Spinal cord (tissue), 10 donors: ENCODE measurements at places on chromosomes 2 and 18.
A peak's percentile ranks its signal among the peaks of the same experiment; 100 is the strongest.

DNA sequence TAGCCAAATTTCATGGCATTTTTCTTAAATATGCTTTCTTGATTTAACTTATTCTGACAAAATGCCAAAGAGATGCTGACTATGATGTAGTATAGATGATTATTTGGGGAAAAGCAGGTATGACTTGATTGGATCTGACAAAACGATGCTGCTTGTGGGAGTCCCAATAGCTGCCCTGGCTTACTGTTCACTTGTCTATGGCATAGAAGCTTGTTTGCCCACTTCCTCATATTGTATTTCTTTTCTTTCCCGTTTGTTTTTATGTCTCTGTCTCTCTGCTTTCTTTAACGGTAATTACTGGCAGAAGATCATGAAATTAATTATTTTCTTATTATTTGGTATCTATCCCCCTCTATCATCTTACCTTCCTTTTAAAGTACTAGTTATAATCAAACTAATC lies 43.0 kb downstream of the EPC2 start:
- H3K36me3 ChIP-seq, result no peaks in the 10 kb centered on the region
- no peaks in the 10 kb centered on the region for H3K27me3 ChIP-seq
- no peak overlapping the region for H3K27ac ChIP-seq
- DNase-seq, result no peak

- no peaks in the 10 kb centered on the region for H3K27me3 ChIP-seq
- H3K27ac ChIP-seq, result peak overlapping the region; percentile 74
- DNase-seq, result no peak
- H3K36me3 ChIP-seq, result no peaks in the 10 kb centered on the region
- H3K4me1 ChIP-seq, result peaks cover 70% of the 10 kb centered on the region
- H3K4me3 ChIP-seq, result no peak overlapping the region
These were observed 153.0 kb downstream of the ZFP36L2 start for GRCh38 chr2:43073401-43073825.

- no peaks in the 10 kb centered on the region for H3K4me1 ChIP-seq
- H3K27me3 ChIP-seq, result no peaks in the 10 kb centered on the region
- H3K4me3 ChIP-seq, result peak overlapping the region; percentile 83
- DNase-seq, result no peak
- peak overlapping the region; percentile 91 for H3K27ac ChIP-seq
These were observed 4.3 kb downstream of the SOX11 start for GRCh38 chr2:5696404-5696944.

GRCh38 chr2:23594460-23594825 lies 209.5 kb downstream of the KLHL29 start:
- H3K36me3 ChIP-seq, result no peaks in the 10 kb centered on the region
- peaks cover 2% of the 10 kb centered on the region for H3K27me3 ChIP-seq
- peaks cover 78% of the 10 kb centered on the region for H3K4me1 ChIP-seq

- H3K4me3 ChIP-seq, result no peak overlapping the region
- DNase-seq, result no peak
- no peaks in the 10 kb centered on the region for H3K36me3 ChIP-seq
- H3K4me1 ChIP-seq, result peaks cover 11% of the 10 kb centered on the region
These were observed 3.4 kb downstream of the WDFY1 start for GRCh38 chr2:223941579-223942277.

- no peak for DNase-seq
- H3K4me3 ChIP-seq, result no peak overlapping the region
- no peaks in the 10 kb centered on the region for H3K36me3 ChIP-seq
- H3K27me3 ChIP-seq, result no peaks in the 10 kb centered on the region
- H3K27ac ChIP-seq, result no peak overlapping the region
These were observed 1265.0 kb downstream of the LRP1B start for GRCh38 chr2:140865837-140866236.

DNA sequence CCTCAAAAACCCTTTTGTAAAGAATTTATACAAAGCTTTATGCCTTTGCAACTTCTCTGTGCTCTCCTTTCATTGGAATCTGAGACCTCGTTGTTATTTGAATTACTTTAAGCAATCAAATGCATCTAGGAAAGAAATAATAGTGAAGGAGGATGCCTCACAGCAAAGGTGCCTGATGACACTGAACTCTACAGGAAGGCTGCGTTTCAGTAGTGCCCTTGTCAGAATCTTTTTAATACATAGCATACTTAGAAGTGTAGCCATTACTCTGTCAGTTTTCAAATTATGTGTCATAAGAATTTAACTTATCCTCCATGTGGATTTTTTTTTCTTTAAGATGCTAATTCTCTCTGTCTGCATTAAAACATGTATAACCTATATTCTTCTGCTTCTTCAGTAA lies 9.6 kb upstream of the LYPD6B start:
- H3K27ac ChIP-seq, result no peak overlapping the region
- no peaks in the 10 kb centered on the region for H3K4me1 ChIP-seq
- H3K27me3 ChIP-seq, result no peaks in the 10 kb centered on the region
- no peaks in the 10 kb centered on the region for H3K36me3 ChIP-seq
- no peak for DNase-seq

GRCh38 chr2:164920430-164920829 lies 34.9 kb downstream of the SLC38A11 start:
- no peaks in the 10 kb centered on the region for H3K4me1 ChIP-seq
- no peaks in the 10 kb centered on the region for H3K27me3 ChIP-seq
- no peak for DNase-seq
- H3K36me3 ChIP-seq, result no peaks in the 10 kb centered on the region
- H3K27ac ChIP-seq, result no peak overlapping the region

GRCh38 chr2:2717406-2717805 lies 386.3 kb upstream of the MYT1L start:
- no peaks in the 10 kb centered on the region for H3K36me3 ChIP-seq
- H3K27ac ChIP-seq, result no peak overlapping the region
- DNase-seq, result no peak

DNA sequence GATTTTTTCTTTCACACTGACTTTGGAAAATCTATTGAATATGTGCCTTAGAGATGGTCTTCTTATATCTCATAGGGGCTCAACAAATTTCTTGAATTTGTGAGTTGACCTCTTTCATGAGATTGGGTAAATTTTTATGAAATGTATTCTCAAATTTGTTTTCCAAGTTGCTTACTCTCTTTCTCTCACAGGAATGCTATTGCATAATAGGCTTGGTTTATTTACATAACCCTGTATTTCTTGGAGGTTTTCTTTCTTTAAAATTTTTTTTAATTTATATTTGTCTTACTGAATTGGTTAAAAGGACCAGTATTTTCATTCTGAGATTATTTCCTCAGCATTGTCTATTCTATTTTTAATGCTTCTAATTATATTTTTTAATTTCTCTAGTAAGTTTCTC lies 917.1 kb downstream of the DPP10 start:
- H3K4me1 ChIP-seq, result no peaks in the 10 kb centered on the region
- no peaks in the 10 kb centered on the region for H3K27me3 ChIP-seq
- DNase-seq, result no peak
- H3K27ac ChIP-seq, result no peak overlapping the region

DNA sequence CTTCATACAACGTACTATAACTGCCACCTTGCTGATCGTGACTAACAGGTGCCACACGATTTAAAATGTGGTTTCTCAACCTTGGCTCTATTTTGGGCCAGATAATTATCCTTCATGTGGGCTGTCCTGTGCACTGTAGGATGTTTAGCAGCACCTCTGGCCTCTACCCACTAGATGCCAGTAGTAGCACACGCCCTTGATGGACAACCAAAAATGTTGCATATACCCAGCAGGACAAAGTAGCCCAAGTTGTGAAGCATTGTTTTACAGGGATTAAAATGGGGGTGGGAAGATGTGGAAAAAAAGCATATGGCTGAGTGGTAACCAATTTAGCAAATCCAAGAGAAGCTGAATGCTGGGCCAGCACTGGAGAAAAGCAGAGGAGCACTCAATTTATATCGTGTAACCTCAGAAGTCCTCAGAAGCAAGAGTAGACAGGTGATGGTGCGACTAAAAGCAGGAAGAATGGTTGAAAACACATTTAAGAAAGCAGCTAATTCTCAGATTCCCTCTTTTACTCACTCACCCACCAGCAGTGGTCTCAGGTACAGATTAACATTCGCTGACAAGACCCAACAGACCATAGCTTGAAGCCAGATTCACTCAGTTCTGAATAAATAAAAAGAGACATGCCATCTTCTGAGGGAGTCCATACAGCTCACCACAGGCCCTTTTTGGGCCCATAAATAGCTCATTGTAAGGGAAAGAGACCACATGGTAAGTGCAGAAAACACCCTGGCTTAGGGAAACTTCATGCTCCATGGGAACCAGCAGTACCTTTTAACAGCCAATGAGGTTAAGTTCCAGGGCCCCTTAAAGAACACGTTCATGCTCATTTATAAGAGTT lies 50.6 kb downstream of the RAPH1 start:
- H3K36me3 ChIP-seq, result peaks cover 10% of the 10 kb centered on the region
- no peak overlapping the region for H3K27ac ChIP-seq
- H3K27me3 ChIP-seq, result no peaks in the 10 kb centered on the region
- H3K4me1 ChIP-seq, result no peaks in the 10 kb centered on the region
- no peak overlapping the region for H3K4me3 ChIP-seq

- no peaks in the 10 kb centered on the region for H3K4me1 ChIP-seq
- no peak overlapping the region for H3K27ac ChIP-seq
- no peaks in the 10 kb centered on the region for H3K27me3 ChIP-seq
- no peak for DNase-seq
- no peak overlapping the region for H3K4me3 ChIP-seq
These were observed 36.5 kb upstream of the TFCP2L1 start for GRCh38 chr2:121321476-121321875.

DNA sequence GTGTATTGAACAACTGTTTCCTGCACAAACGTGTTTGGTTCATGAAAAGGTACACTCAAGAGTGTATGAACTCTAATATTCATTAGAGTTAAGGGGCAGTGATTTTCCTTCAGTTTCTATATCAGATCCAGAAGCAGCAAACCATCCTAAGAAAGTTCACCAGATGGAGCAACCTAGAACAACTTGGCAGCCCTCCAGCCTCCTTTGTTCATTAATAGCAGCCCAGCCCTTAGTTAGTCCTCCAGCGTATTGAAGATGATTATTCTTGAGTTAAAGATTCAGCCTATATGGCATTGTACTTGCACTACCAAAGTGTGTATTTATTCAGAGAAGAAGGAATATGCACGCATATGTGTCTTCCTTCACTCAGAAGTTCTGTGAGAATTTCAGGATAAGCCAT lies 365.5 kb downstream of the SETBP1 start:
- H3K27ac ChIP-seq, result no peak overlapping the region
- H3K36me3 ChIP-seq, result no peaks in the 10 kb centered on the region
- no peaks in the 10 kb centered on the region for H3K27me3 ChIP-seq
- DNase-seq, result no peak
- H3K4me3 ChIP-seq, result no peak overlapping the region

DNA sequence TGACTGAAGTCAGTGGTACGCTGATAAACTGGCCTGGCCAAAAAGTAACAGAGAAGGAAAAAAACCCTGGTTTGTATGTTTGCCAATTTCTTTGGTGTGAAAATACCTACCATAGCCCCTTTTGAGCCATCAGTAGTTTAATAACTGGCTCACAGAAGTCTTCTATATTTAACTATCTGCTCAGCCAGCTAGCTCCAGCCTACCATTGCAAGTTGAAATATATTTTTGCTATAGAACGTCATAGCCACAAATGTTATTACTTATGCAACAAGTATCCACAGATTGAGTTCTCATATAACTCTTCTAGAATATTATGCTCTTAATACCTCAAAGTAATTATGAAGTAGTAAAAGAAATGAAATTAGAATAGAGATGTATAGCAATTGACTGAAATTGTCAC lies 25.2 kb downstream of the RPE start:
- H3K27ac ChIP-seq, result no peak overlapping the region
- H3K36me3 ChIP-seq, result no peaks in the 10 kb centered on the region
- no peaks in the 10 kb centered on the region for H3K27me3 ChIP-seq
- no peak for DNase-seq

DNA sequence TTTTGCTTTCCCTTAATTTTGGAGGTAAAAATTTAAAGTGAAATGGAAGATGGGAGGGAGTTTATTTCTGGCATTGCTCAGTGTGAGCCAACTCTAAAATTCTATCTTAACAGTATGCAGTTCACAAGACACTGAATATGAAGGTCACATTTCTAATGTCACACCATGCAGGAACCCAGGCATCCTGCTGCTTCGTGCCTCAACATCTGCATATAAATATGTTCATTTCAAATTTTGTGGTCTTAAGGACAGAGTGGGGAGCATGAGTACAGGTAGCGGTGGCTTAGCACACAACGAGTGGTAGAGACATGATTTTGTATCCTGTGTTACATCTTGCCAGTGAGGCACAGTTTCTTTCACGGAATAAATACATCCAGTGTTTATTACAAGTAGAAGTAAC lies 102.4 kb downstream of the ARL4C start:
- no peaks in the 10 kb centered on the region for H3K36me3 ChIP-seq
- DNase-seq, result no peak
- H3K27ac ChIP-seq, result no peak overlapping the region
- no peak overlapping the region for H3K4me3 ChIP-seq
- peaks cover 5% of the 10 kb centered on the region for H3K4me1 ChIP-seq

GRCh38 chr18:31563778-31564177 lies 27.9 kb upstream of the TTR start:
- no peaks in the 10 kb centered on the region for H3K36me3 ChIP-seq
- H3K4me3 ChIP-seq, result no peak overlapping the region
- H3K4me1 ChIP-seq, result no peaks in the 10 kb centered on the region
- DNase-seq, result no peak
- H3K27me3 ChIP-seq, result no peaks in the 10 kb centered on the region

GRCh38 chr2:68739595-68740399 lies 5.2 kb downstream of the ARHGAP25 start:
- H3K27ac ChIP-seq, result no peak overlapping the region
- no peaks in the 10 kb centered on the region for H3K36me3 ChIP-seq
- no peak overlapping the region for H3K4me3 ChIP-seq
- no peaks in the 10 kb centered on the region for H3K27me3 ChIP-seq
- no peaks in the 10 kb centered on the region for H3K4me1 ChIP-seq
- no peak for DNase-seq

- H3K4me1 ChIP-seq, result no peaks in the 10 kb centered on the region
- H3K4me3 ChIP-seq, result no peak overlapping the region
- peaks cover 2% of the 10 kb centered on the region for H3K27me3 ChIP-seq
- no peak for DNase-seq
These were observed 8.8 kb upstream of the EXOC6B start for GRCh38 chr2:72834596-72834995.
